Suppressor macrophage (primary cell): ENCODE measurements at places on chromosomes 7 and 10.

GRCh38 chr7:94313926-94314325 is 80.8 kb upstream of the COL1A2 start:
- no peak for DNase-seq

- DNase-seq, result no peak
Observed at GRCh38 chr10:80081026-80081425, 2.6 kb downstream of the TMEM254 start.

DNA sequence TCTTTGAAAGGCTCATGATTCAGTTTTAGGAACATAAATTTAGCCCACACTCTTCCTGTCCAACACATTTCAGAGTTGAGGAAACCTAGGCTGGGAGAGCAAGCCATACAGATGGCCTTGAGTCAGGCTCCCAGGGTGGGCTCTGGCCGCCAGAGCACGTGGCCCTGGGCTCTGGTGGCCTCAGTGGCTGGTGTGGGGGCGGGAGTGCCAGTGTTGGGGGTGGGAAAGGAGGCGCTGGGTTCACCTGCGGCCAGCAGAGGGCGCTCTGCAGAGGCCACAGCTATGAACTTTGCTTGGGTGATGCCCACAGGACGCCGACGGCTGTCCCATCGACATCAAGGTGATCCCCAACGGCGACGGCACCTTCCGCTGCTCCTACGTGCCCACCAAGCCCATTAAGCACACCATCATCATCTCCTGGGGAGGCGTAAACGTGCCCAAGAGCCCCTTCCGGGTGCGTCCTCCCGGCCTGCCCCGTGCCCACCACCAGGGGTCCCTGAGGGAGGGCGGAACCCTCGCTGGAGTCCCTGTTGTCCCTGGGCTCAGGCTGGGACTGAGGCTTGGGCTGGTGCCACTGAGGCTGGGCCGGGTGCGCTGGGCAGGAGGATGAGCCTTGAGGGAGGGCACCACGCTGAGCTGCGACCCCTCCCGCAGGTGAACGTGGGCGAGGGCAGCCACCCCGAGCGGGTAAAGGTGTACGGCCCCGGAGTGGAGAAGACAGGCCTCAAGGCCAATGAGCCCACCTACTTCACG is 11.9 kb downstream of the FLNC start:
- peak; percentile 84 for DNase-seq

GRCh38 chr7:124956160-124956559 is 26.5 kb upstream of the POT1 start:
- no peak for DNase-seq

GRCh38 chr7:131546126-131546525 is 10.3 kb downstream of the PODXL start:
- no peak for DNase-seq

GRCh38 chr7:76282344-76283253 is 19.9 kb upstream of the HSPB1 start:
- peak; percentile 25 for DNase-seq
